ENCODE measurements at places on chromosomes 12 and 14.

DNA sequence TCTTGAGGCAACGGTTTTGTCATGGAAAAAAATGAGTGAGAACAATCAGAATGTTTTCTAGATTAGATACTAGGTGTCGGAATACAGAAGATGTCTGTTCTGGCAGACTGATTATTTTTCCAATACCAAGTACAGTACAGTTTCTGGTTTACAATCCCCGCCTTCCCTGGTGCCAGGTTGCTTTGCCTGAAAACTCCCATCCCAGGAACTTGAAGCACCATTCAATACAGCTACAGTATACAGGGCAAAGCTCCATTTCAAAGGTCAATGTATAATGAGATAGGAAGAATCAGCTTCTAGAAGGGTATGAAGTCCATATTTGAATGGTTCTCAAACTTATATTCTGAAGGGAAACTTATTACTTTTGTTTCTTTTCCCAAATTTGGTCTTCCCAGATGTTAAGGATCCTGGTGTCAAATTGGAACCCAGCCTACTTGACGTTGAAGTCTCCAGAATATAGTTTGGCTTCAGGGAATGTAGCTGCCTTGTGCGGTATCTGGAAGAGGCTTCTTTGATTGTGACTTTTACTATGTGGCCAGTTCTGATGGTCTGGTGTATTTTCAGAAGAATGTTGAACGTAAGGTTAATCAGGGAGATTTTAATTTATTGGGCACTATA, 238.0 kb upstream of the ATP2B1 start:
- no peak for DNase-seq

GRCh38 chr12:4275870-4276301, 2.3 kb downstream of the CCND2 start:
- no peak for DNase-seq

DNA sequence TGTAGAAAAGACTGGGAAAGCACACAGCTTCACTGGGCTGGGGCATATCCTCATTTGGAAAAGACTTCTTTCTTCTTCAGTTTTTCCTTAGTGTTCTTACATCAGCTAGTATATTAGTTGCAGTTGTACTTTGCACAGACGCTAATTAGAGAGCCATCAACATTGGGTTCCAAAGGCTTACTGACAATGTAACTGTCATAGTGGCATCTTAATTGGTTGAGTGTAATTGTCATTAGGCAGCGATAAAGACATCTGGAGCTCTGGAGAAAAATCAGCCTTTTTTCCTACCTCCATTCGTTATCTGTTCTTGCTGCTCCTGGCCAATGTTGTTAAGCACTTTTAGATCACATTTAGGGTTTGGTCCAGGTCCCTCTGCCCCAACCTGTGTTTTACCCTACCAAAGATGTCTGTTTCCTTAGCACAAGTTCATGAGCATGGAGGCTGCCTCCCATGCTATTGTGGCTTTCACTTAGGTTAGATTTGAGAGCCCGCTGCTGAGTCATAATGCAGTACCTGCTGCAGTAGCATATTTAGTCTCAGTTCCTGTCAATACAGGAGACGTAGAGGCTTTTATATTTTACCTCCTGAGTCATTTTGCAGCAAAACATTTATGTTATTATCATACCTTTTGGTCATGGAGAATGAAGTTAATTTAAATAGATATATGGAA, 49.2 kb downstream of the FBXW8 start:
- peak; percentile 36 for DNase-seq

GRCh38 chr14:25803386-25804018, 753.6 kb upstream of the STXBP6 start:
- no peak for DNase-seq

- no peak for DNase-seq
Observed at GRCh38 chr12:92432724-92433441, 269.9 kb upstream of the PLEKHG7 start.

GRCh38 chr14:91980157-91980556, 32.7 kb upstream of the FBLN5 start:
- DNase-seq: peak; percentile 13

GRCh38 chr12:7716381-7716780, 5.1 kb downstream of the DPPA3 start:
- no peak for DNase-seq

GRCh38 chr12:49903700-49904423, at the start of gene FAIM2:
Gene FAIM2 (minus strand): TSS chr12:49903900. CDS start chr12:49903792, 108 bp downstream.
- peak; percentile 88 for DNase-seq

DNA sequence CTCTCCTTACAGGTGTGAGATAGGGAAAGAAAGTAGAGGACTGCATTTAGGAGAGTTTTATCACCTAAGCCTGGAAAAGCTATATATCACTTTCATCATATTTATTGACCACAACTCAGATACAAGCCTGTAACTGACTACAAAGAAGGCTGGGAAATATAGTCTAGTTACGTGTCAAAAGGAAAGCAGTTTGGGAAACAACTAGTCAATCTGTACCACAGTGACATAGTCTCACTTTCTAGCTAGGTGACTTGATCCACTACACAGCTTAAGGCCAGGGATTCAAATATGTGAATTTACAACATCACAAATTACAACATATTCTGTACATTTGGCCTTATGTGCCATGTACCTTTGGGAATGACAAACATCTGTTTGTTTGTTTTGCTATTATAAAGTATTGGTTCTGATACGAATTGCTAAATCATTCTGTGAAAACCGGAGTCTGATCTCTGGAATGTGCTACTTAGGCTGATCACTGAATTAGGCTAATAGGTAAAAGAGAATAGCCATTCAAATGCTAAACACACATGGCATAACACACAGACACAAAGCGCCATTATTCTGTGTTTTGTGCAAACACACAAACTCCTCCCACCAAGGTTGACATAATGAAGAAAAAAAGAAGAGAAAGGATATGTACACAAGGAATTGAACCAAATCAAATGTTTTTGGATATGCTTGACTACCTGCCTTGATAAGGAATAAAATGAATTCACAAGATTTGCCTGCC, 279.8 kb downstream of the DUSP6 start:
- no peak for DNase-seq

DNA sequence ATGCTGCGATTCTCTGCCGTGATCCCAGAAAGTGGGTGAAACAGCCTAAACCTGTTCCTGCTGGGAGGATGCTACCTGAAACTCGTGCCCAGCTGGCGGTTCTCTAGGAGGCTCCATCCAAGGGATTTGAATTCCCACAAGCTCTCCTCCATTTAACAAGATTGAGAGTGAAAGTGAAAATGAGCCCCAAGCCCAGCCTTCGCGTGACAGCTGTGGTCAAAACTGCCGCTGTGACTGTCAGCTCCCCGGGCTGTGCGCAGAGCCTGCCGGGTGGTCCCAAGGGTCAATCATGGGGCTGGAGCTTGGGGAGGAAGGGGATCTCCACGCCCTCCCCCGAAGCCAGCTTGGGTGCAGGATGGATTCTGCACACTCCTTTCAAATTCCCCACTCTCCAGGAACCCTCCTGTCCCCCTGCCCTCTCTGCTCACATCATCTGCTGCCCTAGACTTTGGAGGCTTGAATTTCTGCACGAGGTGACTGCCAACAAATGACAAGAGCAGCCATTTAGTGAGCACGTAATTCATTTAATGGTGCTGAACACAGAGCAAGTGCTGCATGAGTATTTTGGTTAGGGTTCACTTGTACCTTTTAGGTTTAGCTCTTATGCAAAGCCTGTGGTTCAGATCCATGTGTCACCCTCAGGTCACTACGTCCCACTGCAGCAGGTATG, 5.3 kb downstream of the ASB2 start:
- DNase-seq: no peak

DNA sequence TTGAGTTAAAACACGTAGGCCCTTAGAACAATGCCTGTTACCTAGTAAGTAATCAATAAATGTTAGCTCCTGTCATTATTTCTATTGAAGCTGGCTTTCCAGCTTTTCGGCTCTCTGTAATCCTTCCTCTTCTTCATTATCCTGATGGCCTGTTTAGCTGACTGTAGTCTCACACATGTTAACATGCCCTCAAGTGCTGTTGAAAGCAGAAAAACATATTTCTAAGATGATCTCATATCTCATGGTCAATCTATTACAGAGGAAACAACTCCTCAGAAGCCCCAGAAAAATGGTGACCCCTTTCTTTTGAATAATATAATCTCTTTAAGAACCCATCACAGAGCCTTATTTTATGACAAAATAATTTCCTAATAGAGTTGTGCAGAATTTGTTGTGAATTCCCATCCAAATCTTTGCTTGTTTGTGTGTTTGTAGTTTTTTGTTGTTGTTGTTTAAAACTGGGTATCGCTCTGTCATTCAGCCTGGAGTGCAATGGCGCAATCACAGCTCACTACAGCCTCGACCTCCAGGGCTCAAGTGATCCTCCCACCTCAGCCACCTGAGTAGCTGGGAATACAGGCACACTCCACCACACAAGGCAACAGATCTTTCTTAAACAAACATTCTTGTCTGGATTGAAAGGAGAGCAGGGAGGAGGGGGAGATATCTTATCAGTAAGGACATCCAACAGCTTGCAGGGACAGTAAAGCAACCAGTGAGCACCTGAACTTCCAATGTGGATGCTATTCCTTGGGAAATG, 242.5 kb upstream of the CAND1 start:
- no peak for DNase-seq

GRCh38 chr12:101186291-101186690, 23.7 kb downstream of the SLC5A8 start:
- DNase-seq: no peak

- no peak for DNase-seq
Observed at GRCh38 chr14:86858031-86858430, 1135.0 kb downstream of the GALC start.

DNA sequence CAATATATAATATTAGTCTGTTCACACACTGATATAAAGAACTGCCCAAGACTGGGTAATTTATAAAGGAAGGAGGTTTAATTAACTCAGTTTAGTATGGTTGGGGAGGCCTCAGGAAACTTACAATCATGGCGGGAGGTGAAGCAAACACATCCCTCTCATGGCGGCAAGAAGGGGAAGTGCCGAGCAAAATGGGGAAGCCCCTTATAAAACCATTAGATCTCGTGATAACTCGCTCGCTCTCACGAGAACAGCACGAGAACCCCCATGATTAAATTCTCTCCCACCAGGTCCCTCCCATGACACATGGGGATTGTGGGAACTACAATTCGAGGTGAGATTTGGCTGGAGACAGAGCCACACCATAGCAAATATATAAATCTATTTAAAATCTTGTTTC, 269.8 kb downstream of the ATP23 start:
- DNase-seq: no peak

DNA sequence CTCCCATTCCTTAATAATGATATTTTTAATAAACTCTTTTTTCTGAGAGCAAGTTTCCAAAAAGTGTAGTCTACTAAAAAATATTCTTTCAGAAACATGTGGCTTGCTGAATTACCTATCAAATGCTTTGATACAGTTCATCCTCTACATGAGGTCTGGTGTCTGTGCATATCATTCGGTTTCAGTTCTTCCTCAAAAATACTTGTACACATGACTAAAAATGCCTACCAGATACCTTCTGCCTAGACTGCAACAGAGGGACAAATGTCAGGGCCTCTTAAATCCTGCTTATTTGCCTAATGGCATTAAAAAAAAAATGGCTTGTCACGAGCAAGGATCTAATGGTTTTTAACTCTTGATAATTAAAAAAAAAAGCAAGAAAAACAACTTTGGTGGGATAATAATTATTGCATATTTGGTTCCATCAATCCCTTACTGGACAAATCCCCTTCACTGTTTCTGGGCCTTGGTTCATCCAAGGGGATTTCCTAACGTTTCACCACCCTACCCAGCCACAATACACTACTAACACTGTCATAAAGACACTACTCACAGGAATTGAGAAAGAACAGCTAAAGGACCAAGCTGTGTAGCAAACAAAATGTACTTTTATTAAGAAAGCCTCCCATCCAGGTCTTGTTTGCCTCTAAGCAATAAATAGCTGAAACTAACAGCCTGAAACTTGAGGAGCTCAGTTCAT, 45.7 kb downstream of the PARP11 start:
- DNase-seq: no peak

DNA sequence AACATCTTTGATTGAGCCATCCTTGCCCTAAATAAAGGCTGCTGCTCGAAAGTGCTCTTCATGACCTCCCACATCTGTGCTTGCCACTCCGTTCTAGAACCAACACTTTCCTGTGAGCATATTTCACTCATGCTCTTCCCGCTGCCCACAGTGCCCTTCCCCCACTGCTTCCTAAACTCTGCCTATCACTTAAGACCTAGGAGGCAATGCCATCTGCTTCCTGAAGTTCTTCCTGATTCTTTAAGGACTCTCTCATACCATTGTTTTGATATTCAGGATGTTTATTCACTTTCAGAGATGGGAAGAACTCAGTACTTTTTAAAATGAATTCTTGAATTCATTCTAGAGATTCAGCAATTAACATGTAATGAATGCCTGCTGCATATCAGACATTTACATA, 49.9 kb downstream of the ZFYVE21 start:
- no peak for DNase-seq

- no peak for DNase-seq
Observed at GRCh38 chr14:76097547-76097946, 54.2 kb upstream of the GPATCH2L start.

- peak; percentile 81 for DNase-seq
Observed at GRCh38 chr12:104108755-104109445, 29.1 kb downstream of the NFYB start.

- no peak for DNase-seq
Observed at GRCh38 chr14:32588448-32589320, 259.6 kb downstream of the AKAP6 start.

DNA sequence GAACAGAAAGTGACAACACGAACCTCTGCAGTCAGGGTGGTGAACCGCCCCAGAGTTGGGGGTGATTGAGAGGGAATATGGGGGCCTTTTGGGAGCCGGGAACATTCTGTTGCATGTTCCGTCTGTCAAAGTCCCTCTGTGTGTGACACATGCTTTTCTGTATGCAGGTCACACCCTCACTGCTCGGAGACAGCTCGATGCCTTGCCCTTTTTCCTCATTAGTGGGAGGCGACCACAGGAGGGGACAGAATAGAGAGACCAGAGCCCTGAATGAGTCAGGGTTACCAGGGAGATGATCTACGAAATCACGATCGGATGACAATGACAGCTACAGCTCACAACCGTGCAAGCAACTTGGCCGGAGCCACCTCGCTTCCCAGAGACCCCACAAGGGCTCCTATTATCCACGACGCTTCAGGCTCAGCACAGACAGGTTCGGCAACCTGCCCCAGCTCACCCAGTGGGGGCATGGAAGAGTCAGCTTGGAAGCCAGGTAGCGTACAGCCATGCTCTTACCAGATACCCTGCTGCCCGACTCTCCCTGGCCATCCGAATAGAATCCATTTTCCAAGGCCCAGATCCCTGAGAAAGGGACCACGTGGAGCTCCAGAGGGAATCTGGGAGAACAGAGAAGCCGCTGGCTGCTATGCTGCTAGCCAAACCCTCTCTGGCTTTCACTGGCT, 38.8 kb downstream of the TESC start:
- DNase-seq: no peak

GRCh38 chr12:120241561-120242274, 23.8 kb downstream of the PXN start:
- DNase-seq: no peak

DNA sequence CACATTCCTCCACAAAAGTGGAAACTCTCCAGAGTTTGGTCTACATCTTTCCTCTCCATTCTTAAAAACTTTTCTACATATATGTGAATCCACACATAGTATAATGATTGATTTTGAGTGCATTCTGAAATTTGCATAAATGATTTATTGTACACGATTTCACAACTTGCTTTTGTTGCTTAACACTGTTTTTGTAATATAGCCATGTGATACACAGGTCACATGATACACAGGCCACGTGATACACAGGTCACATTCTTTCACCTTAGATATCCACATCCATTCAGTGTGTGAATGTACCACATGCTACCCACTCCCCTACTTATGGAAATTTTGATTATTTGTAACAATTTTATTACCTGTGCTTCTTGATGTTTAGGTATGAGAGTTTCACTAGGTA, 319.1 kb downstream of the ZFP36L1 start:
- DNase-seq: no peak

- no peak for DNase-seq
Observed at GRCh38 chr14:51996148-51996746, 6.9 kb downstream of the RTRAF start.

Measured in putamen (tissue), 1 donor.